Left hindlimb (tissue), 1 donor: ENCODE measurements at places on chromosomes 13 and 19.

GRCh38 chr13:107200491-107200890 lies 632.6 kb upstream of the ARGLU1 start:
- DNase-seq = no peak

DNA sequence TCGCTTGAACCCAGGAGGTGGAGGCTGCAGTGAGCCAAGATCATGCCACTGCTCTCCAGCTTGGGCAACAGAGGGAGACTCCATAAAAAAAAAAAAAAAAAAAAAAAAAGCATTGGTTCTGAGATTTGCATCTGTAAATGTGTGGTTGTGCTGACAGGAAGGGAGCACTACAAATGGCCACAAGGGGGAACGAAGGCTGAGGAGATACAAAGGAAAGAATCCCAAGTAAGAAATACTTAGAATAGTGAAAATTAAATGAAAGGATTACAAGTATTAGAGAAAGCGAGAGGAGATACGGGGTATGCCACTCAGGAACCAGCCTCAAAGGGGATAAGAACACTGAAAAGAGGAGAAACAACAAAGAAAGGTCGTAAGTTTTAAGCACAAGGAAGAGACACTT lies 284.9 kb downstream of the KLF12 start:
- no peak for DNase-seq

DNA sequence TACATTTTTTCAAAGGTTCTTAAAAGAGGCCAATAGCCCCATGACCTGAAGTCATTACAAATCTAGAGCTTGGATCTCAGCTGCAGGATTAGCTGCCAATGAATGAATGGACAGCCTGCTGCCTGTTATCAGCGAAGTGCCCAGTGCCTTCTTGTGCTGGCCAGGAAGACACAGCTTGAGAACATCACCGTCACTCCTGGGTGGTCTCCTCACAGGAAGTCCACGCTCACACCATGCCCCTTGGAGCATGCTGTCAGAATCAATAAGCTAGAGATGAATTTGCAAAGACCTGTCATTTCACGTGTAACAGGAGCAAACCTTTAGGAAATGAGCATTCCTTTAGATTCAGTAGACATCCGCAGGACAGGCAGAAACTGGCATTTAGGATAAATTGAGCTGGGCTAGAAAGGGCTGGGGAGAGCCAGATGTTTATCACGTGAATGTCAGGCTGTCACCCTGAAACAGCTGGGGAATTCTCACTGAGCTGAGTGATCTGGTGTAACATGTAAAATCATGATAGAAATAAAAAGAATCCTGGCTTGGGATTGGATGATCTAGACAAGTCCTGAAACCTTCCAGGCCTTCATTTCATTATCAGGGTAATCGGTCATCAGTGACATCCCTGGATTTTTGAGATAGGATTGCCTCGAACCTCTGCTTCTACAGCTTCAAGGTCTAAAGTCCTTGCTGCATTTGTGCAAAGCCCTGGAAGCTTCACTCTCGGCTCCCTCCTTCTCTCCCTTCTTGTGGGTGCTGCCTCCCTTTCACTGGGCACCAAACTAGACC lies 49.9 kb upstream of the MEDAG start:
- DNase-seq = no peak

- DNase-seq = no peak
These were observed 45.8 kb downstream of the TGDS start for GRCh38 chr13:94550062-94550738.

- DNase-seq = no peak
These were observed 26.3 kb downstream of the F2RL3 start for GRCh38 chr19:16915135-16915534.

GRCh38 chr13:114319441-114319913 lies 5.2 kb downstream of the CHAMP1 start:
- no peak for DNase-seq

- DNase-seq = no peak
These were observed 35.3 kb downstream of the BICRA start for GRCh38 chr19:47644199-47644598.

GRCh38 chr19:12695514-12695913 lies 917 bp downstream of the FBXW9 start:
- DNase-seq = no peak

GRCh38 chr13:74129500-74130191 lies 4.6 kb downstream of the KLF12 start:
- peak; percentile 41 for DNase-seq

DNA sequence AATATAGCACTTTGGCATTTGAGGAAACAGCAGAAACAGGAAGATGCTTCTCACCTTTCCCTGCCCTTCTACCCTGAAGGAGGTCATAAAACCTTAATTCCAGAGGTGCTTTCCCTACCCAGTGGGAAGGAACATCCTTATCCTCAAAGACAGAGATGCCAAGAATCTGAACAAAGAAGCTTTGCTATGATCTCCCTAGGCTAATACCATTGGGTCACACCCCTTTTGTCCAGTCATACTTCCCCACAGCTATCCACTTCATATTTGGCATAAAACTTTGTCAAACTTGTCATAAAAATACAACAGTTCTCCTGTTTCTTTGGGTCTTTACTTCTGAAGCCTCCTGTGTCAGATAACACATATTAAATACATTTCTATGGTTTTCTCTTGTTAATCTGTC lies 21.7 kb upstream of the RXFP2 start:
- DNase-seq = no peak

GRCh38 chr13:68030152-68030809 lies 800.1 kb upstream of the PCDH9 start:
- DNase-seq = no peak

GRCh38 chr19:15964231-15964630 lies 15.4 kb downstream of the OR10H4 start:
- no peak for DNase-seq

DNA sequence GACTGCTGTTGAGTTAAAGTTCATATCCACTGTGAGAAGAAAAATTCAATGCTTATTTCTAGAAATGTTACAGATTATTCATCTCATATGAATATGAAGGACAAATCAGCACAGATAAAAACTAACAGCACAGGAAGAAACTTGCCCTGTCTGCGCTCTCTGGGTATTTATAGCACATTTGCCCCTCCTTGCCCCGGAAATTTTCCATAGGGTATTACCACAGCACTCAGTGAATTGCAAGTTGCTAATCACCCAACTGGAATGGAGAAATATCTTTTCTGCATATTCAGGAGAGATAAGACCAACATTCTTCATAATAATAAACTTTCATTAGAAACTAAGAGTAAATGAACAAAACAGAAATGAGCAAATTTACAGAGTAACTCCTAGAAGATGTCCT lies 318.0 kb upstream of the KLF12 start:
- no peak for DNase-seq

DNA sequence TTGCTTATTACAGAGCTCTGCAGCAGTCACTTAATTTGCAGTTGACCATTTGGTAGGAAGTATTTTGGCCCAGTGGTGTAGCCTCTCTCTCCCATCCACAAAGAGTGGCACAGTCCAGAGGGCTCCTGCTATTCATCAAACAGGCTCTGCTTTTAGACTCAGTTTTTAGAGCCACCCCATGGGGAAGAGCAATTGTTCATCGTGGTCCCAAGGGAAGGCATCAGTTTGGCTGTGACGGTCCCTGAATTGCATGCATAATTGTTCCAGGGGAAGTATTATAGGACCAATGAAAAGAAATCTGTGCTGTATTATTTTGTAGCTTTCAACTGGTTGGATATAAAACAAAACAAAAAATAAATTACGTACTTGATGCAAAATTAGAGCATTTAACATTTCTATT lies 799.0 kb downstream of the DACH1 start:
- DNase-seq = no peak

- DNase-seq = no peak
These were observed 23.8 kb downstream of the GJA3 start for GRCh38 chr13:20136781-20137703.

DNA sequence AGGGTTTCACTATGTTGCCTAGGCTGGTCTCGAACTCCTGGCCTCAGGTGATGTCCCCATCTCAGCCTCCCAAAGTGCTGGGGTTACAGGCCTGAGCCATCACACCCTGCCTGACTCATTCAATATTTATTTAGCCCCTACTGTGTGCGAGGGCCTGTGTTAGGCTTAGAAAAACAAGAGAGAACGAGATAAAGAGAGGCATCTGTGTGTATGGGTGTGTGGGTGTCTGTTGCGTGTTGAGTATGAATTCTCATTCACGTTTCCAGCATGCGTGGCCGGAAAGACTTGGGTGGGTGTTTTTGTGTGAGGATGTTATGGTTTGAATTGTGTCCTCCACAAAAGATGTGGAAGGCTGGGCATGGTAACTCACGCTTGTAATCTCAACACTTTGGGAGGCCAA lies 9.5 kb downstream of the GADD45B start:
- DNase-seq = no peak

- DNase-seq = no peak
These were observed 550.8 kb upstream of the SLITRK1 start for GRCh38 chr13:84433024-84433423.

DNA sequence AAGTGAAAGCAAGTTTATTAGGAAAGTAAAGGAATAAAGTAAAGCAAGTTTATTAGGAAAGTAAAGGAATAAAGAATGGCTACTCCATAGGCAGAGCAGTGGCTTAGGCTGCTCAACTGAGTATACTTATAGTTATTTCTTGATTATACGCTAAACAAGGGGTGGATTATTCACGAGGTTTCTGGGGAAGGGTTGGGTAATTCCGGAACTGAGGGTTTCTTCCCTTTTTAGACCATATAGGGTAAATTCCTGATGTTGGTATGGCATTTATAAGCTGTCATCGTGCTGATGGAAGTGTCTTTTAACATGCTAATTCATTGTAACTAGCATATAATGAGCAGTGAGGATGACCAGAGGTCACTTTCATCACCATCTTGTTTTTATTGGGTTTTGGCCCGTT lies 194.3 kb downstream of the DLEU7 start:
- no peak for DNase-seq

- no peak for DNase-seq
These were observed 12.9 kb downstream of the RANBP3 start for GRCh38 chr19:5964816-5965565.

DNA sequence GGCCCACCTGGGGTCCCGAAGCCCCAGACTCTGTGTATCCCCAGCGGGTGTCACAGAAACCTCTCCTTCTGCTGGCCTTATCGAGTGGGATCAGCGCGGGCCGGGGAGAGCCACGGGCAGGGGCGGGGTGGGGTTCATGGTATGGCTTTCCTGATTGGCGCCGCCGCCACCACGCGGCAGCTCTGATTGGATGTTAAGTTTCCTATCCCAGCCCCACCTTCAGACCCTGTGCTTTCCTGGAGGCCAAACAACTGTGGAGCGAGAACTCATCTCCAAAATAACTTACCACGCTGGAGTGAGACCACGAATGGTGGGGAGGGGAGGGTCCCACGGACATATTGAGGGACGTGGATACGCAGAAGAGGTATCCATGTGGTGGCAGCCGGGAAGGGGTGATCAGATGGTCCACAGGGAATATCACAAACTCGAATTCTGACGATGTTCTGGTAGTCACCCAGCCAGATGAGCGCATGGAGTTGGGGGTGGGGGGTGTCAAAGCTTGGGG lies 1.0 kb upstream of the ICAM5 start:
- peak; percentile 61 for DNase-seq

GRCh38 chr13:79451500-79451962 lies 29.4 kb upstream of the NDFIP2 start:
- DNase-seq = no peak

GRCh38 chr13:97834250-97834649 lies 119.2 kb upstream of the IPO5 start:
- no peak for DNase-seq

DNA sequence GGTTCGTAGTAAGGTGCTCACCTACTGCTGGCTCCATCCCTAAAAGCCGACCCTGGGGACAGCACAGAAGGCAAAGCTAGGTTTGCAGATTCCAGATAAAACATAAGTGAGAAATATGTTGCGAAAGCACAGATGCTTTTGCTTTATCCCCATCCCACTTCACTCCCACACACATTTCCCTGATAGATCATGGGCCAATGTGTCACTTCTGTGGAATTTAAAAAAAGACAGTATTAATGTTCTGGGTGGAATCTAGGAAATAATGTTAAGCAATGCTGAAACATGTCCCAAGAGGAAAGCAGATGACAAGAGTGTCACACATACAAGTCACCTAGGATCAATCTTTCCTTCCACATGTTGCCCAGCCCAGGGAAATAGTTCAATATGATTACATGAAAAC lies 661.0 kb upstream of the MIR17HG start:
- no peak for DNase-seq

DNA sequence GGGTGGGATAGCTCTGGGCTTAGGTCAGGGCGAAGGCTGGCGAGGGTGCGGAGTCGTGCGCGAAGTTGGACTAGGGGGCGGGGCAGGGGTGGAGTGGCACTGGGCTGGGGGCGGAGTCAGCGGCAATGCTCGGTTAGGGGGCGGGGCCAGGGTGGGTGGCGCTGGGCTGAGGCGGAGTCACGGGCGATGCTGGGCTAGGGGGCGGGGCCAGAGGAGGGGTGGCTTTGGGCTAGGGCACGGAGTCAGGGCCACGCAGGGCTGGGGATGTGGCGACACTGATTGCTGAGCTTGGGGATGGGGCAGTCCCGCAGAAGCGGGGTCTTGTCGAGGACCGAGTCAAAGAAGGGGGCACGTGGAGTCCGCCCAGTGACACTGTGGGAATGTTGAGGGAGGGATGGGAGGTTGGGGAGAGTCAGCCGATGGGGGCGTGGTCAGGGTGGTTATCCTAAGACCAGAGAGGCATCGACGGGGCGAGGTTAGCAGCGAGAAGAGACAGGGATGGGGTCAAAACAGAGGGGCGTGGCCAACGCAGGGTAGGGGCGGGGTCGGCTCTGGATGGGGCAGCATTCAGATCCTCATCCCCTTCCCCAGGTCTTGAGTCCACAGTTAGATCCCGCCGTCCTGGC lies 8.7 kb downstream of the HOMER3 start:
- DNase-seq = peak; percentile 73

DNA sequence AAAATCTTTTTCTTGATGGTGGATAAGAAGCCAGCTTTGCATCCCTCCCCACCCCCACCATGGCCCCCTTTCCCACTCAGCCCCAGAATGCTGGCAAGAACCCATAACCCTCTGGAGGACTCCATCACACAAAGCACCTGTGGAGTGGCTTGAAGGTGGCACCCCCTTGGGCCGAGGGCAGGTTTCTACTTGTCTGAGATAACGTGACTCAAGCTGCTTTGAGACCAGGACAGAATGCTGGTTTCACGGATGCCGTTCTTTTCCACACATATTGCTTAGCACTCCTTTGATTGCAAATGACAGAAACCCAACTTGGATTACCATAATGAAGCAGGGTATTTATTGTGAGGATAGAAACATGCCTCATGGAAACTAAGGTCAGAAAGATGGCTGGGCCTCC lies 82.2 kb downstream of the LACC1 start:
- DNase-seq = no peak

GRCh38 chr19:2887391-2887914 lies 13.3 kb upstream of the ZNF57 start:
- no peak for DNase-seq

GRCh38 chr13:78659450-78659730 lies 435 bp upstream of the OBI1 start:
- no peak for DNase-seq

- DNase-seq = no peak
These were observed 4.9 kb downstream of the IRS2 start for GRCh38 chr13:109781384-109782065.

DNA sequence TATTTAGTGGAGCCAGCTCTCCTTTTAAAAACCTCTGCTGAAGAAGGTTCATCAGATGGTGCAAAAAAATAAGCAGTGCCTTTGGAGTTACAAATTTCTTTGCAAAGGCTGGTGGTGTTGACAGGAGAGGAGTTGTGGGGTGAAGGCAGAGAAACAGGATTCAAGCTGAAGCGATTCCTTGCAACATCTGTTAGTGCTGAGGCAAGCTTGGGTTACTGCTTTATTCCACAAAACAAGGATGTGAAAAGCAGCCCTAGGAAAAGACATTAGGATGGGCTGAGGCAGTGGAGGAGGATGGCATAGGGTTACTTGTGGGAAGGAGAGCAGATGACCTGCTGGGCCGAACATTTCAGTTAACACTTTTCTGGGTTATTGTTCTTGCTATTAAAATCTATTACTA lies 390.7 kb downstream of the DLEU7 start:
- peak; percentile 37 for DNase-seq
